ENCODE measurements at places on chromosomes 12 and 14. TPM values are rescaled to one million over a fixed set of nuclear protein-coding genes. Genes with fewer than 3 reads are reported as not detected.

GRCh38 chr12:126076515-126076914 is 1011.3 kb downstream of the AACS start:
- no peak for DNase-seq
- H3K4me1 ChIP-seq = no peaks in the 10 kb centered on the region
- H3K36me3 ChIP-seq = no peaks in the 10 kb centered on the region

FGD4 gene
- 2.4 TPM for polyA plus RNA-seq

SLC38A4 gene
- polyA plus RNA-seq = 0.40 TPM

GRCh38 chr12:103698752-103699560 is 111.9 kb downstream of the STAB2 start:
- H3K27me3 ChIP-seq = no peaks in the 10 kb centered on the region
- no peak overlapping the region for H3K27ac ChIP-seq
- H3K36me3 ChIP-seq = no peaks in the 10 kb centered on the region
- H3K4me1 ChIP-seq = no peaks in the 10 kb centered on the region
- no peak for DNase-seq
- H3K4me3 ChIP-seq = no peak overlapping the region

- H3K27ac ChIP-seq = no peak overlapping the region
- no peak overlapping the region for H3K4me3 ChIP-seq
- H3K4me1 ChIP-seq = no peaks in the 10 kb centered on the region
- no peaks in the 10 kb centered on the region for H3K27me3 ChIP-seq
- DNase-seq = no peak
Observed at GRCh38 chr12:21998782-21999181, 47.2 kb upstream of the CMAS start.

- DNase-seq = no peak
- H3K27ac ChIP-seq = no peak overlapping the region
- no peaks in the 10 kb centered on the region for H3K36me3 ChIP-seq
- no peak overlapping the region for H3K4me3 ChIP-seq
- no peaks in the 10 kb centered on the region for H3K27me3 ChIP-seq
Observed at GRCh38 chr12:12749433-12749832, 32.3 kb downstream of the CDKN1B start.

- no peak for DNase-seq
- no peak overlapping the region for H3K4me3 ChIP-seq
- no peaks in the 10 kb centered on the region for H3K36me3 ChIP-seq
- H3K27ac ChIP-seq = no peak overlapping the region
Observed at GRCh38 chr14:52240623-52241022, 26.9 kb upstream of the PTGDR start.

DNA sequence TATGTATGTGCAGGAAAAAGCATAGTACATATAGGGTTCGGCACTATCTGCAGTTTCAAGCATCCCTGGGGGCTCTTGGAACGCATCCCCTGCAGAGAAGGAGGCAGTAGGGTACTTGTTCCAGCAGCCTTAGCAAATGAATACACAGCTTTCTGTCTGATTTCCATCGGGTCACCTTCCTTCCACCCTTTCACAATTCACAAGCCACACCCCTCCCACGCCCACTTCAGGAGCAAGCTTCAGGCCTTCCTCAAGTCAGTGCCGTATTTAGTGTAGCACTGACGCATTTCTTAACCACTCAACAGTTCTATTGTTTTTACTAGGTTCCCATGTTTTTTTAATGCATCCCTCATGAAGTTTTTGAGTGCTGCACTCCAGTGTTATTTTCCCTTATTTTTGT is 64.2 kb downstream of the CLMN start:
- no peaks in the 10 kb centered on the region for H3K27me3 ChIP-seq
- no peaks in the 10 kb centered on the region for H3K4me1 ChIP-seq
- no peaks in the 10 kb centered on the region for H3K36me3 ChIP-seq
- H3K4me3 ChIP-seq = no peak overlapping the region
- H3K27ac ChIP-seq = no peak overlapping the region
